Tibial nerve (tissue), 4 donors: ENCODE measurements at places on chromosomes 16 and 17. TPM values are rescaled to one million over a fixed set of nuclear protein-coding genes. Genes with fewer than 3 reads are reported as not detected.
A peak's percentile ranks its signal among the peaks of the same experiment; 100 is the strongest.

DNA sequence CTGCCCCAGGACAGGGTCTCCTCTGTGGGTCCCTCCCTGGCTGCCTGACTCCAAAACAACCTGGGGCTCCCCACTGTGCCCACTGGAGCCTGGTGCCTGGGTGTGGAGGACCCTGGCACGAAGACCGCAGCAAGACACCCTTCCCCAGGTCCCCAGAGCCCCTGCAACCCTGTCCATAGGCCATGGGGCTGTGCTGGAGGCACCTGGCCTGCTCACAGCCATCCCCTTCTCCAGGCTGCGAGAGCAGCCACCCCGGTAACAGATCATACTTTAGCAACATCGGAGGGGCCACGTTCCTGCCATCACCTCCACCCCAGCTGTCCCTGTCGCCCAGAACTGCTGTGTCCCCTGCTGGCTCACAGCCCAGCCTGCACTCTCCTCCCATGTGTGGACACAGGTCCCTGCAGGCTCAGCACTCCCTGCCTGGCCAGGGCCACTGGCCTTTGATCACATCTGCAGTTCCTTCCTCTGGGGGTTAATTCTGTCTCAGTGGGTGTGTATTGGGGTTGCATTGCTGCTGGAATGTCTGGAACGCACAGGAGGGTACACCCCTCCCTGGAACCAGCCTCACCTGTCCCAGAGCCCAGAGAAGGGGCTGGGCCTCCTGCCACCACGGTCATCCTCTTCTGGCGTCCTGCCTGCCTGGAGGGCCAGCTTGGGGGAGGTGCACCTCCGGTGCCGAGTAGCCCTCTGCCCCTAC lies 12.2 kb downstream of the PPL start:
- DNase-seq: no peak

DNA sequence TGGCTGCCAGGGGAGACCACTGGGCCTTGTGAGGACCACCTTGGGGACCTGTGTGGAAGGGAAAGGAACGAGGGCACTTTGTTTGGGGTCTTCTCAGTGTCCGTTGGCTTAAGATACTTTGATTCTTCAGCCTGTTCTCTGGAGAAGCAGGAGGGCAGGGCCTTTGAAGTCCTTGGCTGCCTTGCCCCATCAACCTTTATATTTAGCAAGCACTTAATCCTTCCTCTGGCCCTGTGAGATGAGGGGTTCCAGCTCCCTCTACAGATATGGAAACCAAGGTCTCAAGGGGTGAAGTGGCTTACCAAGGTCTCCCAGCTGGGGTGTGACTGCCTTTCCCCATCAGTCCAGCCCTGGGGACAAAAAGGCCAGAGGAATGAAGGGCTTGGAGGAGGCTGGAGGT lies 28.5 kb downstream of the TTYH2 start:
- no peak for DNase-seq

- no peak for DNase-seq
Measured at GRCh38 chr16:73217654-73218053, 169.7 kb upstream of the ZFHX3 start.

- no peak for DNase-seq
Measured at GRCh38 chr16:15493466-15494180, 59.2 kb downstream of the BMERB1 start.

- DNase-seq: no peak
Measured at GRCh38 chr17:7705269-7706255, 560 bp downstream of the EFNB3 start.

- DNase-seq: no peak
Measured at GRCh38 chr17:70041061-70041460, 34.0 kb upstream of the KCNJ16 start.

DNA sequence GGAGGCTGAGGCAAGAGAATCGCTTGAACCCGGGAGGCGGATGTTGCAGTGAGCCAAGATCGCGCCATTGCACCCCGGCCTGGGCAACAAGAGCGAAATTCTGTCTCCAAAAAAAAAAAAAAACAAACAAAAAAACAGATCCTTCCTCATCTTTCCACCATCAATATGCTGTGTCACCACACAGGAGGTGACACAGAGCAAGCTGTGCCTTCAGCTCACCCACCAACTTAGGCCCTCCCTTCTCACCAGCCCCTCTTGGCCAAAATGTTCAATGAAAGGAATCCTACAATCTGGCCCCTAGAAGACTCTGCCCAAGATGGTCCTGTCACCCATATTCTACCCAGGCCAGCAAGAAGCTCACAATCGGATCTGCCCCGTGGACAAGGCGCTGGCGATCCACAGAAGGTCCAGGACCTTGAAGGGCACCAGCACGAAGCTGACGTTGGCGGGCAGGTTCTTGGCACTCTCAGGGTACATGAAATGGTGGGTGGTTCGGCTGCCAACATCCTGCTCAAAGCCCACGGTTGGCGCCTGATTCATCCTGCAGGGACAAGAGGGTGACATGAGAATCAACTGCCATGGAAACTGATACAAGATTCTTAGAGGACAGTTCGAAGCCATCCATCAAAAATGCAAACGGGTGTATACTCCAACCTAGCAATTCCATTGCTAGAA lies 41.4 kb downstream of the DDX19A start:
- no peak for DNase-seq

- no peak for DNase-seq
Measured at GRCh38 chr17:57585341-57586195, 159.5 kb downstream of the CCDC182 start.

DNA sequence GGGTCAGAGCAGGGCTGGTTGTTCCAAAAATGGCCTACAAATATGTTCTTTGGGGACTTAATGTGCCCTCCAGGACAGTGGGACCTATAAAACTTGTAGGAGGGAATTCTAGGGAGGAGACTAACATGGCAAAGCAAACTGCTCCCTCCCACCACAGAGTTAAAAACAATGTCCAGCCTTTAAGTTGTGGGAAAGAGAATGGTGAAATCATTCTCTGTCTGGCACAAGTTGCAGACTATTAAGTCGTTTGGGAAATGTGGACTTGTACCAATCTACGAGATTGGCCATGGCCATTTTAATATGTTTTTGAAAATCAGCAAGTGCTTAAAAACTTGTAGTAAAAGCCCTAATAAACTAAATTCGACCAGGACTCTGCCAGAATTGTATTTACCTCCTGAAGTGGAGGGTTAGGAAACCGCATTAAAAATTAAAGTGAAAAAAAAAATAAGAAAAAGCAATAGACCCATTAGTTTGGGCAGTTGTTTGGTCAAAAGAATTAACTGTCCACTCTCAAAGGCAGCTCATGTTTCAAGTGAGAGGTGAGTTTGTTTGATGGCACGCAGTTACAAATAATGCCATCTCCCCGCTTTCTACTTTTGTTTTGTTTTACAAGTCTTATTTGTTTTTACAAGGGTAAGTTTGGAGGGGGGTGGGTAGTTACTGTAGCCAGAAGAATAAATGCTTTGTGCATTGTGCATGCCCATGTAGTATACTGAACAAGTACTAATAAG lies 32.4 kb downstream of the ANKFN1 start:
- DNase-seq: no peak

- no peak for DNase-seq
Measured at GRCh38 chr17:34110315-34110714, 144.8 kb upstream of the CCL2 start.

DNA sequence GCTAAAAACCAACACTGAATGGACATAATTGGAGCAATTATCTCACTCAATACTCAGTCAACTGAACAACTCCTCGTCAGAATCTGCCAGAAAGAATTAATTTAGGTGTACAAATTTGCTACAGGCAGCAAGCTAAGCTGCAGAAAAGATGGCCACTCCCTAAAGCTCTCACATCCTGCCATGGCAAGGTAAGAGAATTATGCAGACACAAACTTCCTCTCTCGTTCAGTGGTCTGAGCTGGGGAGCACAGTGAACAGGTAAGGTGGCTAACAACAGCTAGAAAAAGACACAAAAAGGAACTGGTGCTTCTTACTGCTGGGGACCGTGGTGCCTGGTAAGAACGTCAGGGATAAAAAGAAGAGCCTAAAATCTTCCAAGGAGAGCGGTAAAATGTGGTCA lies 74.9 kb upstream of the BCAR1 start:
- DNase-seq: no peak

- DNase-seq: no peak
Measured at GRCh38 chr16:48617104-48617705, 7.2 kb upstream of the N4BP1 start.

- DNase-seq: no peak
Measured at GRCh38 chr16:7650431-7650830, 317.8 kb downstream of the RBFOX1 start.

- DNase-seq: no peak
Measured at GRCh38 chr17:69447726-69448125, 33.2 kb downstream of the MAP2K6 start.

GRCh38 chr17:76446449-76447231 lies 6.3 kb downstream of the UBE2O start:
- no peak for DNase-seq

- peak; percentile 3 for DNase-seq
Measured at GRCh38 chr17:83181991-83182619, 102.7 kb downstream of the METRNL start.

DNA sequence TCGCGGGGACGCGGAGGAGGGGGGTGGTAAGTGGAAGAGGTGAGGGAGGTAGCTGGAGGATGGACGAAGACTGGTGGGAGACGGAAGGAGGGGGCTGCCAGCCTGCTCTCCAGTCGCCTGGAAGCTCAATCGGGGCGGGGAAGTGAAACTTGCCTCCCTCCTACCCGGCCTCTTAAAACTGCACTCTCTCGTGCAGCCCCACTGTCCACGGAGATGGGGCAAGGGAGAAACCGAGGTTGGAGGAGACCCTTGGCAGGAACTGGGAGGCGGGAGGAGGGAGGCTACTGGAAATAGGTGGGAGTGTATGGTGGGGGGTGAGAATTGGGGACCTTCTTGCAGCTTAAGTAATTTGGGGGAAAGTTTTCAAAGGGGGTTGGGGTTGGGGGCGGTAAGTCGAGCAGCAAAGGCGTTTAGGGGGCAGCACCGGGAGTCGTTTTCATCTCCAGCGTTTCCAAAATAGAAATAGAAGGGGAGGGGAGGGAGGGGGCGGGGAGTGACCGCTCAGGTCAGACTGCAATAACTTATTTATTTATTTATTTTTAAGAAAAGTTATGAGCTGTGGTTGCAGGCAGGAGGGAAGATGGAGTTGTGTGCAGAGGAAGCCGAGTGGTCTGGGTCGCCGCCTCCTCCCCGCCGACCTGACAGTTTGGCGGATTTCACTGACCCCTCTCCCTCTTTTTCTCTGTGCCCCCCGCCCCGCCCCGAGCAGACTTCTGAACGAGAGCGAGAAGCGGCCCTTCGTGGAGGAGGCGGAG lies 1.4 kb downstream of the SOX9 start:
- DNase-seq: no peak

DNA sequence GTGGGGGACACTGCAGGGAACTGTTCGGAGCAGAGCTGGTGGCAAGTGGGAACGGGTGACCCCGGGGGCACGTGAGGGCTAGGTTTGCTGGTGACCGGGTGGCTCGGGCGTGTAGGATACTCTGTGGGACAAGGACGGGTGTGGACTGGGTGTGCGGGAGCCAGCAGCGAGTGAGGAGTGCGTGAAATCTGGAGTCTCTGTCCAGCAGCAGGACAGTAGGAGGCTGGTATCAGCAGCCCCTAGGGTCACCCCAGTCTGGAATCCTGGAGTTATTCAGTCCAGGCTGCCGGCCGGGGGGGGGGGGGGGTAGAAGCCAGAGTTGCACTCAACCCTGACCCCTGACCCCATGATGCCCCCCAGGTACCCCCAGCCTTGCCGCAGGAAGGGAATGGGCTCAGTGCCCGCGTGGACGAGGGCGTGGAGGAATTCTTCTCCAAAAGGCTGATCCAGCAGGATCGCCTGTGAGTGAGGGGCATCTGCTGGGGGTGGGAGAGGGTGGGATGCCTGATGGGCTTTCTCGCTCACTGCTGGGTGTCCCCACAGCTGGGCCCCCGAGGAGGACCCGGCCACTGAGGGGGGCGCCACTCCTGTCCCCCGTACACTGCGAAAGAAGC lies 6.2 kb downstream of the ACD start:
- no peak for DNase-seq

GRCh38 chr17:46046957-46047356 lies 47.9 kb downstream of the STH start:
- no peak for DNase-seq

GRCh38 chr16:19017179-19017578 lies 33.4 kb downstream of the TMC7 start:
- DNase-seq: no peak

DNA sequence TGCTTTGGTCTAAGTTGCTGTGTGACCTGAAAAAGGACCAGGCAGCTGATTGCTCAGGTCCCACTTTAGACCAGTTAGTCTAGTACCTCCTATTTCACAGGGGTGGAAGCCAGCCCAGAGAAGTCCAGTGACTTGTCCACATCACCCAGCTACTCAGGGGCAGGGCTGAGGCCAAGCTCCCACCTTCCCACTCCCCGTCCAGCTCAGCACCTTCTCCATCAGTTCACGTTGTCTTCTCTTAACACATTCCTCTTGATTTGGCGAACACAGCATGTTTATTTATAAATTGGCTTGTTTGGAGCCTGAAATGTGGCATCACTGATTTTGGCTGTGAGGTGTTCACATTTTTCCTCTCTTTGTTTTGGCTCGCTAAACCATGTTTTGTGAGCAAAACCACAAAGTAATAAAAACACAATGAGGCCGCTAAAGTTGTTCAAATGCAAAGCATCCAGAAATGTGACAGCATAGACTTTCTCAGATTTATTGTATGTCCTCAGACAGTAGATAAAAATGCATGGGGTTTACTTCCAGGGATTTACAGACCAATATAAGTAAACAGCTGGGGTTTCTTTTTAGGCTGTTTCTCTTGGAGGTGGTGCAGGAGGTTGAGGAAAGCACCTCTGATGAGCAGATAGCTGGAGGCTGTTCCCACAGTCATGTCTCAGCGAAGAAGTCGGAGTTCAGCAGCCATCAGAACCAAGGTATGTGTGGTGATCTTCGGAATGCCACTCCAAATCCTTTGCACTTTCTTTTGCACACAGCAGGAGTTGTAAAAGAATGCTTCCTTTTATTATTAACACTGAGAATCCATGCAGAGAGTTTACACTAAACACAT lies 88.4 kb downstream of the PLXDC1 start:
- no peak for DNase-seq

DNA sequence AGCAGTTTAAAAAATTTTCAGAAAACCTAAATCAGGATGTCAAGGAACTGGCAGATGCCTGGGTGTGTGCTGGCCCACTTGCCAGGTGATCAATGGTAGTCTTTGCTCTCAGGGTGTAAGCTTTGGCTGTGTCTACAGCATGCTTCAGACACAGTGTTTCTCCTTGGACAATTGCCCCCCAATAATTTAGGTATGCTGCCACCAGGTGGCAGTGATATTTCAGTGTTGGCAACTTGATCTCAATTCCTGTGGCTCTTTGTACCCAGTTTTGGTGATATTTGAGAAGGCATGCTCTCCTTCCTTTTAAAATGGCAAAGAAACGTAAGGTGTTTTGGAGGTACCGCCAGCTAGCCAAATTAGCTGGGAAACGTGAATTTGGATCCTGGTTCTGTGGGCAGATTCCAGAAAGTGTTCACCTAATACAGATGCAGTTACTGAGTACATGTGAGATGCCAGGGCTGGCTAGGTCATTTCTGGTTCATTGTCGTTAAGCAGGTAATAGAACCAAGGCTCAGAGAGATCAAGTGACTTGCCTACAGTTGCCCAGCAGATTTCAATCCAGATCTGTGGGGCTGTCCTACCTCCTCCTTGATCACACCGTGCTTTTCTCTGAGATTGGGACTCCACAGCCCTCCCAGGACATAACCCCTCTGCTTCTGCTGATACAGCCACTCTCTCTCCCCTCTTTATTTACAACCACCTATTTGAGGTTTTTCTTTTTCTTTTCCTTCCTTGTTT lies 155.6 kb upstream of the PLCG2 start:
- no peak for DNase-seq

The RAD51D gene
- total RNA-seq: 7.5 TPM

The TP53TG3 gene
- total RNA-seq: not detected

The CACNG4 gene
- not detected for total RNA-seq

The SLC5A2 gene
- total RNA-seq: not detected

The COX4I1 gene
- 327 TPM for total RNA-seq

The PIMREG gene
- total RNA-seq: not detected

The FADS6 gene
- not detected for total RNA-seq

The KRT23 gene
- not detected for total RNA-seq
